ENCODE measurements at places on chromosomes 6 and 20. TPM values are rescaled to one million over a fixed set of nuclear protein-coding genes. Genes with fewer than 3 reads are reported as not detected.

IL17F gene
- not detected for total RNA-seq

FRK gene
- total RNA-seq: 0.05 TPM

UBE2J1 gene
- 39.6 TPM for total RNA-seq

TRMT6 gene
- 11.4 TPM for total RNA-seq

ZNF334 gene
- total RNA-seq: 3.7 TPM

LRRC73 gene
- total RNA-seq: 0.40 TPM

RCAN2 gene
- total RNA-seq: 27.9 TPM

AVP gene
- total RNA-seq: not detected

ATP9A gene
- total RNA-seq: 58.4 TPM

EDN3 gene
- total RNA-seq: not detected

KHDRBS2 gene
- not detected for total RNA-seq

ULBP3 gene
- total RNA-seq: 3.0 TPM

AGPAT1 gene
- total RNA-seq: 82.6 TPM

RAD21L1 gene
- total RNA-seq: not detected

RARS2 gene
- total RNA-seq: 42.0 TPM

SMPD2 gene
- total RNA-seq: 10.1 TPM

ZMYND8 gene
- total RNA-seq: 111 TPM

IMPG1 gene
- total RNA-seq: not detected

STK38 gene
- 53.9 TPM for total RNA-seq

TPBG gene
- total RNA-seq: 47.1 TPM

DEFB113 gene
- total RNA-seq: not detected

PEDS1 gene
- total RNA-seq: 63.7 TPM

ANKRD6 gene
- 5.5 TPM for total RNA-seq

SLC24A3 gene
- total RNA-seq: 0.11 TPM

VWA7 gene
- total RNA-seq: 0.94 TPM

PACSIN1 gene
- not detected for total RNA-seq

NKX2-4 gene
- total RNA-seq: not detected

PSORS1C2 gene
- not detected for total RNA-seq

SNX3 gene
- total RNA-seq: 166 TPM

OPRL1 gene
- 2.1 TPM for total RNA-seq

LAMP5 gene
- 0.86 TPM for total RNA-seq

TCP11 gene
- 0.43 TPM for total RNA-seq

PCSK2 gene
- total RNA-seq: not detected

RSPO4 gene
- not detected for total RNA-seq

TNFRSF6B gene
- total RNA-seq: 0.84 TPM

TRIM10 gene
- total RNA-seq: not detected
